ENCODE measurements at places on chromosomes 5 and 9.

GRCh38 chr5:104431981-104432380 is 869.4 kb upstream of the NUDT12 start:
- no peak for DNase-seq

- DNase-seq, result no peak
Measured at GRCh38 chr5:115895821-115896220, 54.1 kb downstream of the AP3S1 start.

GRCh38 chr9:95507464-95508241 is 9.1 kb downstream of the PTCH1 start:
- peak; percentile 36 for DNase-seq

- no peak for DNase-seq
Measured at GRCh38 chr5:88660264-88660946, 222.6 kb downstream of the MEF2C start.

GRCh38 chr5:153571162-153571561 is 80.7 kb downstream of the GRIA1 start:
- DNase-seq, result no peak

DNA sequence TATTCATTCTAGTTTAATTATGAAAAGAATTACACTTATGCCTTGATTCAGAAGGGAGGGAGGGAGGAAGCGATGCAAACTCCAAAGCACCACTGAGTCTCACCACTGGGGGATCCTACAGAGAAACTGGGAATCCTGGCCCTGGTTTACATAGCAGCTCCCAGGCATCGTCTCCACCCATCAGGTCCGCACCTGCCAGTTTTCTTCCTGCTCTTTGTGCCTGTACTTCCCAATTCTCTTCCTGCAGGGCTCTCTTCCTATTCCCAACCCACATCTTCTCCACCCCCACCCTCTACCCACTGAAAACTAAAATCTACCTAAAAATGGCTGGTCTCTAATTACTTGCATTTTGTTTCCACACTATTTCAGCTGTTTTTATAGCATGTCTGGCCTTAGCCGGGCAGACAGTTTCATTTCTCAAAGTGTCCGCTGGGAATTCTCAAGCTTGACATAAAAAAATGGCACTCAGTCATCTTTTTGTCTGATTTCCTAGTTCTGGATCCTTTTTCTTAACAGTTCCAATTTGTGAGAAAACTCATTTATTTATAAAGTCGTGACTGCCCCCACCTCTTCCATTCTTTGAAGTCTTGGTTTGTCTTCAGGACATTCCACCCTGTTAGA is 1.6 kb upstream of the TNIP1 start:
- no peak for DNase-seq

- no peak for DNase-seq
Measured at GRCh38 chr5:71925608-71926091, 181.6 kb upstream of the MAP1B start.

GRCh38 chr5:73448463-73449136 is at the start of gene FOXD1:
Gene FOXD1 (minus strand): TSS chr5:73448777. CDS start chr5:73448362, 415 bp downstream.
- peak; percentile 44 for DNase-seq

DNA sequence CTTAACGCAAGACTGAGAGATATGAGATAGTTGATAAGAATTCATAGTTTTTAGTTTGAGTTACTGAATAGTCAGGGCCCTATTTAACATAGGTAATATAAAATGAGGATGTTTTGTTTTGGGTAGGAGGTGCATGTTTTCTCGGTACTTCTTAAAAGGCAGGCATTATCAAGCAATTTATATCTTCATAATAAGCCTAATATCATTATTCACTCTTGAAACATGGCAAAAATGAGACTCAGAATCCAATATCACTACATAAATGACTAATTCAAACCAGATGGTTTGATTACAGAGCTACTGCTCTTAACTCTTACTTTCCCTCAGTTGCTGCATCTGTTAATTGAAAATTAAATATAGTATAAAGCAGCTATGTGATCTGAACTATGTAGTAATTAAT is 2038.7 kb downstream of the EFNA5 start:
- no peak for DNase-seq

GRCh38 chr9:33159777-33160127 is 7.4 kb downstream of the B4GALT1 start:
- DNase-seq, result peak; percentile 56

DNA sequence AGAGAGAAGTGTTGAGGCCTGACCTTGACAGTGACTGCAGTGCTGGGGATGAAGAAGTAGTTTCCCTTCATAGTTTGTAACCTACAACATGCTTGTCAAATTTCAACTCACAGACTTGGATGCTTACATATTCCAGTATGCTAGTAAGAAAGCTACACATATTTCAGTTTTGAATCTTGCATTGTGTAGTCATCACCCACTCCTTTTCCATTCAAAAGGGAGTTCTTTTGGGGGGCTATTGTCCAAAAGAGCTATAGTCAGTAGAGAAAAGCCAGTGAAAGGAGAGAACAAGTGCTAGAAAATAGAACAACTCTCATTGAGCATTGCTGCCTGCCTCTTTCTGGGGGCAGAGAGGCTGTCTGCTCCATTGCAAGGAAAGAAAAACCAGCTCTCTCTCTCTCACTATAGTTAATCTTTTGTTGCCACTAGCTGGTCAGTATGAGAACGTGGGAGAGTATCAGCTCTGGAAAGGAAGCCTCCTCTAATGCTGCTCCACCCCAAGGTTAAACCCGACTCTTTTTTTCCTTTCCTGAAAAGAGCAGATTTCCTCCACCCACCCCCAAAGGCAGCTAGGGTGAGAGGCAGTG is 7.3 kb downstream of the ASTN2 start:
- no peak for DNase-seq

DNA sequence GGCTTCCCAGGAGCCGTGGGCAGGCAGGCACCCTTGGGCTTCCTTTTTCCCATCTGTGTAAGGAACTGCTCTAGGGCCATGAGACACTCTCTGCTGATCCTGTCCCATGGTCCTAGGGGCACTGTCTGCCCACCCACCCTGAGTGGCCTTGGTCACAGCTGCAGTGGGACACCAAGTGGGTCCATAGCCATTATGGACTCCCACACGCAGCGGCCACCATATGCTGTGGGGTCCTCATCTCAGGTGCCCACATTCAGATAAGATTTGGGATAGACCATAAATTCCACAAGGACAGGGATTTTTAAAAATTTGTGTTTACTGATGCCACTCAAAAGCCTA is 180.8 kb downstream of the AUH start:
- DNase-seq, result no peak

- DNase-seq, result no peak
Measured at GRCh38 chr5:23675456-23675855, 168.0 kb downstream of the PRDM9 start.

- DNase-seq, result no peak
Measured at GRCh38 chr9:13805546-13805945, 508.4 kb downstream of the NFIB start.

DNA sequence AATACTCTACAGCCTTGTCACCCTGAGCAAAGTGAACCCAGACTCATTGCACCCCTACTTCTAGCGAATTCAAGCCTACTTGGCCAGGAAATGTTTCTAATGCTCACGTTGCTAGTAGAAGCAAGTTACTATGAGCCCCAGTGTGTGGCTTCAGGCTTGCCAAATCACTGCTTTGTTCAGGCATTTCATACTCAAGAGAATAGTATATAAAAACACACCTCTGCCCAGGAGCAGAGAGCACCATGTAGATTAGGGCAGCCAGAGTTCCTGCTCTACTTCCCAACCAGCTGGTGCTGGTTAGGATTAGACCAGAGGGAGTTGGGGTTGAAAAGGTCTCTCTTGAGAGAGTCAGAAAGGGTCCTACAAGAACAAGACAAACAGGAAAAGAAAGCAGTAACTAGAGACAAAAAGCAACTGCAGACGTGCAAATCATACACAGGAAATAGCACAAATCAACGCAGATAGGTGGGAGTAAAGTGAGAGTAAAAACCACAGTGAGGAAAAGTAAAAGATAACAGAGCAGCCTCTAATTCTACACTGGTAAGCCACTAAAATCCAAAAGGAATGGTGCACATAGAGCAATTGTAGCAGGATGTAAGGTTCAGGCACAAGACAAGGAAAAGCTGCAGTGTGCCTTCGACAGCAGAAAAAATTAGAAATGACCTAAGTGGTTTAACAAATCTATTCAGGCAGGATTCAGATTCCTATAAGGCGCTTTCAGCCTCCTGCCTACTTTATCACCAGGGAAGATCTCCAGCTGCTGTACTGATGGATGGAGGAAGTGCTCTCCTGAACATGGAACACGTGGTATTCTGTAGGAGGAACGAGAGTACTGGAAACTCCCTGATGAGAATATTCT is 49.6 kb upstream of the KIF2A start:
- no peak for DNase-seq

- no peak for DNase-seq
Measured at GRCh38 chr5:54388409-54388808, 67.1 kb upstream of the HSPB3 start.

- no peak for DNase-seq
Measured at GRCh38 chr9:130341839-130342713, 76.5 kb downstream of the HMCN2 start.

- no peak for DNase-seq
Measured at GRCh38 chr9:117083559-117083958, 331.3 kb downstream of the ASTN2 start.

GRCh38 chr5:170256571-170256970 is 23.8 kb downstream of the C5orf58 start:
- no peak for DNase-seq

DNA sequence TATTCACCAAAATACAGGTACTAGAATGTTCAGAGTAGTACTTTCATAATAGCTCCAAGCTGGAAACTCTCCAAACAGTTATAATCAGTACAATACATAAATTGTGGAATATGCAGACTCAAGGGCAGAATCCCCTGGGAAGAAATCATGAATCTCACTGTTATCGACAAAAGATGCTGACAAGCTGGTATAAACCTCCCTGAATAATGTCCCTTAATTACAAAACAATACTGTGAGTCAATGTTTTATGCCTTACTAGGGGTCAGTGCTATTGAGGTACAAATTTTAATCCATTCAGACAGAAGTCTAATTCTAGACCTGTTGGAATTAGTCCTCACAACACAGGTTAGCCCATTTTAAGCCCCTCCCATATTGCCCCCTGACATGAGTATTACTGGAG is 532.3 kb downstream of the DTWD2 start:
- DNase-seq, result no peak

- DNase-seq, result no peak
Measured at GRCh38 chr9:130138791-130139190, 33.4 kb upstream of the NCS1 start.

GRCh38 chr5:145922059-145922458 is 14.3 kb upstream of the SH3RF2 start:
- DNase-seq, result no peak

- no peak for DNase-seq
Measured at GRCh38 chr9:134534661-134535080, 106.9 kb upstream of the COL5A1 start.

- DNase-seq, result no peak
Measured at GRCh38 chr9:97845130-97845529, 7.9 kb upstream of the FOXE1 start.

GRCh38 chr9:110768886-110769285 is 100.3 kb downstream of the MUSK start:
- DNase-seq, result no peak

DNA sequence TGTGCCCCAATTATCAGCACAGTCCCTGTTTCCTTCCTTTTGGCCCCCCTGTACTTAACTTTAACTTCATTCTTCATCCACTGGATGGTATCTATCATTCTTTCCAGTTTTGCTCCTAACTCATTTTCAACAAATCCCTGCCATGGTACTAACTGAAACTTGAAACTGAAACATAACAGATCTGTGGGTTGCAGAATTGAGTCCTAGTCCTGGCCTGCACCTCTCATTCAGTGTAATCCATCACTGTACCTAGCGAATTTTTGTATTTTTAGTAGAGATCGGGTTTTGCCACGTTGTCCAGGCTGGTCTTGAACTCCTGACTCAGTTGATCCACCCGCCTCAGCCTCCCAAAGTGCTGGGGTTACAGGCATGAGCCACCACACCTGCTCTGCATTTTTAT is 15.3 kb upstream of the PIK3R1 start:
- DNase-seq, result no peak

DNA sequence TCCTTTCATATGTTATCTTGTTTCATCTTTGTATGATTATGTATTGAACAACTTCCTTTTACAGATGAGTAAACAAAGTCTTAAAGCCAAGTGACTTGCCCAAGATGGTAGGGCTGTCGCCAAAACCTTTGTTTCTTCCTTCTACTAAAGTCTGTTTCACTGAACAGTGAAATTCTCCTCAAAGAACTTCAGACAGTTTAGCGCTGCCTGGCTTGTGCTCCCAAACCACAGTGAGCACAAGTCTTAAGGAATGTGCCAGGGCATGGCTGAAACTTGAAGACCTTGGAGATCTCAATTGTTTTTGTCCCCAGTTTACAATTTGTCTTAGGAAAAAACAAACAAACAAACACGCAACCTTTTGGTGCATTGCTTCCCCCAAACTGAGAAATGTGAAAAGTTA is 273.5 kb downstream of the CRB2 start:
- DNase-seq, result no peak

DNA sequence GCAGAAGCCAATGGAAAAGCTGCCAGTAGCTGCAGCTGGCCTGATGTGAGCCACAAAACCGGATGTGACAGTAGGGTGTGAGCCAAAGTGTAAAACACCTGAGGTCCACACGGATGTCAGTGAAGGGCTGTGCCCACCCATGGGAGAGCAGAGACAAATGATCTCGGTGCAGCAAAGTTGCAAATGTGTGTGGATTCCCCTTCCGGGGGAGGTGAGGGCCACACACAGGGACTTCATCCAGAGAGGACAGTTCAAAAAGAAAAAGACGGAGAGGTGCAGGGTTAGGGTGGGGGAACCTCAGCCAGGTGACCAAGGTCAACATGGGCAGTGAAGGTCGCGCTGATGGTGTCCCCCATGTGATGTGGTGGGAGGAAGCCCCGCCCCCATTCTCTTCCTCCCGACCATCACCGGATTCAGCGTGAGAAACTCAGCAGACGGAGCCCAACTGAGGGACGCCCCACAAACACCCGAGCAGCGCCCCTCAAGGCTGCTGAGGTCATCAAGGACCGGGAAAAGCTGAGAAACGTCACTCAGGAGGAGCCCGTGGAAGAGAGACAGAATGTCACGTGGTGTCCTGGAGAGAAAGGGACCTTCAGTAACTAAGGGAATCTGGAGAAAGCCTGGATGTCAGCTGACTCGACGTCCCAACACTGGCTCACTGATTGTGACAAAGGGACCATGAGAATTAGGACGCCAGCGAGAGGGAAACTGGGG is 11.4 kb upstream of the PTGDS start:
- no peak for DNase-seq

DNA sequence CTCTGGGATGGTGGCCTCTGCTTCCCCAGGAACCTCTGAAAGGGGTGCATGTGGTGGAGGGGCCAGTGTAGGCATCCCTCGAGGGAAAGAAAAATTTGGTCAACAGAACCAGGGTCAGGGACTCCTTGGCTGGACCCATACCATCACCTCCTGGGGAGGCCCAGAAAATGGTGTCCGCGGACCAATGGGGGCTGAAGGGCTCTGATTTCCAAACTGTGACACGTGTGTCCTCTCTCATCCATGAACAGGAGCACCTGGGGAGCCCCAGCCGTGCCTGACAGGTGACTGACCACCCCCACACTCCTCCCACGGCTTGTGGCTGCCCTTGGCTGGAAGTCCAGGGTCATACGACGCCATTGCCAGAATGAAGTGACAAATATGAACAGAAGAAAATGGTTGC is 3.9 kb downstream of the FCN2 start:
- DNase-seq, result no peak
